ENCODE measurements at places on chromosomes 1 and 21.
A peak's percentile ranks its signal among the peaks of the same experiment; 100 is the strongest.

DNA sequence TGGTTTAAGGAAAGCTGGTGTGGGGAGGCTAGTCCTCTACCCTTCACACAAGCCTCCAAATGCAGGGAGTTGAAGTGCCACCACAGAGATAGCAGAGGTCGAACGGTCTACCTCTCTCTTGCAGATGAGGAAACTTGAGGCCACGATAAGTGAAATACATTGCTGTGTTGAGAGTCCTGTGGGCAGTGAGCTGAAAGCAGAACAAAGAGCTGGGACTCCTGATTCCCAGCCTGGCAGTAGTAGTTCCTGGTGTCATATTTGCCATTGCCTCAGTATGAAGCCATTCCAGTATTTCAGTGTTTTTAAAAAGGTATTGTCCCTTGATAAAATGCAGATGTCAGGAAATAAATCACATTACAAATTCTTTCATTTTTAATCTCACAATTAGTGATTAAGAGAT, 28.6 kb downstream of the AK4 start:
- DNase-seq, result no peak

- DNase-seq, result peak; percentile 21
These were observed 67.5 kb upstream of the PRDX6 start for GRCh38 chr1:173409613-173410012.

GRCh38 chr21:35099310-35099709, 50.2 kb upstream of the RUNX1 start:
- DNase-seq, result no peak

DNA sequence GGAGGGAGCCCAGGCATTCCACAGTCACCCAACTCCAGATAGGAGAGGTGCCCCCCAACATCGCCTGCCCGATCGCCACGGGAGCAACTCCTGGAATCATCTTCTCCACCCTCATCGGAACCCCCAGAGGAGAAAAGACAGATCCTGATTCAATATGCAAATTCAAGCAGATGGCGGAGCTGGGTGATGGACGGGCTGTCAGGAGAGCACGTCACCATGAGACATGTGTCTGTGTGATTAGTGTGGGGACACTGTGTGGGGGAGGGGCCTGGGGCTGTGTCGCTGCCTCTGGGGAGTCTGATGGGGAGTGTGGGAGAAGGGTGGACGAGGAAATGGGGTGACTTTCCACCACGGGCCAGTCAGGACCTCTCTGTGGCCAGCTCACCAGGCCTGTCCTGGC, 90.2 kb upstream of the CSF3R start:
- DNase-seq, result no peak

GRCh38 chr1:107483949-107484348, 343.1 kb downstream of the NTNG1 start:
- DNase-seq, result no peak

DNA sequence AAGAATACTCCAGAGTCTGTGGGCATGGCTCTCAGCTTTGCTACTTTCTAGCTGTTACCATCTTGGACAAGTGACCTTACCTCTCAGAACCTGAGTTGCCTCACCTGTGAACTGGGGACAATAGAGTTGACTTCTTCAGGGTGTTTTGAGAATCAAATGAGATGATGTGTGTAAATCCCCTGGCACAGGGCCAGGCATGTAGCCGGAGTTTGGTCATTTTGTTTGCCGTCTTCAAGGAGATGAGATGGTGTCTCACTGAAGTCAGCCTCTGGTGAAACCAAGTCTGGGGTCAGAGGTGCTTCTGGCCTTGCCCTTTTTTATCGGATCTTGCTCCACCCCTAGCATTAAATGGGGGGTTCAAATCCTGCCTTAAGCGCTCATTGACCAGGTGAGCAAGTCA, 149.2 kb upstream of the TMEM51 start:
- DNase-seq, result no peak

GRCh38 chr21:38997051-38997842, 186.0 kb downstream of the PSMG1 start:
- no peak for DNase-seq

- no peak for DNase-seq
These were observed 29.7 kb downstream of the MRPL39 start for GRCh38 chr21:25577424-25578055.

DNA sequence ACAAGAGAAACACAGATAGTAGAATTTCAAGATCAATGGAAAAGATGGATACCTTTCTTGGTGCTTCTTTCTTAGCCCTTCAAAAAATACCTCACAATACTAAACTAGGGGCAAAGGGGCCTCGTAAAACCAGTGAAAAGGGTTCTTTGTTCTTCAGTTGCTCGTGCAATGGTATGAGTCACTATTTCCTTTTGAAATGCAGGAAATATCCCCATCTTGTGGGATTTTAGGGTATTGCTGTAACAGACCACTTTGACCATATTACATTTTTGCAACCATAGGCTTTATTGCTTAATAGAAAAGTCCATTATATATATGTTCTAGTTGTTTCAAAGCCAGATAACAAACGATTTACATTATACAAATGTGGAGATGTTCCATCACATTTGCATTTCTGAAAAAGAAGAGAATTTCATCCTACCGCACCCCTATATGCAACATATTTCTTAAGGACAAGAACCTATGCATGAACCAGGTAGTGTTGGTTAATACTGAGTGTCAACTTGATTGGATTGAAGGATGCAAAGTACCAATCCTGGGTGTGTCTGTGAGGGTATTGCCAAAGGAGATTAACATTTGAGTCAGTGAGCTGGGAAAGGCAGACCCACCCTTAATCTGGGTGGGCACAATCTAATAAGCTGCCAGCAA, 88.6 kb upstream of the PKN2 start:
- peak; percentile 37 for DNase-seq

- no peak for DNase-seq
These were observed 161.6 kb downstream of the LRRC40 start for GRCh38 chr1:70043804-70044203.

DNA sequence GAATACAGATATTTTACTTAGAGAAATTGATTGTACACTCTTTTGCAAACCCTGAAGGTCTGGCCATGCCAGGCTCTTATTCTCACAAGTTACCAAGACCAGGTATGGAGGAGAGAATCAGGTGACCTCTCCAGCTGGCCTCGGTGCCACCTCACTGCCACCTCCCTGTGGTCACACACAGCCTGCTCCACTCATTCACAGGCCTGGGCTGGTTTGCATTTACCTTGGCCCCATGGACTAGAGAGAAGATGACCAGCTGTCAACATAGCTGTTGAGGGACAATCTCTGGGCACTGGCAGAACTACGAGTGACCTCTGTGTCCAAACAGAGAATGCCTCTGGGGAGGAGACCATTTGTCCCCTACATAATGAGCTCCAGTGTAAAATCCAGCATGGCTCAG, 291.2 kb upstream of the RUNX1 start:
- DNase-seq, result no peak

DNA sequence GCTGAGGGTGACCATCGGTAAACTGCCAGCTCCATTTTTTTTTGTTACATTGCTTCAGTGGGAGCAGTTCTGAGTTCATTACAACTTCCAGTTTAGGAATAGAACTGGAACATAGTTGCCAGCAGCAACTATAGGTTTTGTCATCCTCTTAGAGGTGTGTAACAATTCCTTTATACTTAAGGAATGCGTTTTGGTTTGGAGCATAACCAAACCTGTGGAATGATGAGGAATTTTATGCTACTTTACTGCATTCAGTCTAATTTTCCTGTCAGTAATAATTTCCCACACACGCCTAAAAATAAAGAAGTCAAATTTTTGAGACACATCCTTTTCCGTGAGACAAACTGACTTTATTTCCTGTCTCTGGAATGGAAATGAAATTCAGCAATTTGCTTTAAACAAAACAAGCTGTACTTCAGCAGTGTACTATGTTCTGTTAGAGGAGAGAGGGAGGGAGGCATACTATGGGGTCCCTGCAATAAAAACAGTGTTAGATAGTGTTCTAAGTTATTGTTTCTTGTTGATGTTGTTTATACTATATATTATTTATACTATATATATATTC, 4.8 kb upstream of the AMPD1 start:
- DNase-seq, result no peak

- no peak for DNase-seq
These were observed 43.1 kb downstream of the RASSF5 start for GRCh38 chr1:206550446-206550845.

GRCh38 chr1:181482521-181483284, 614 bp upstream of the CACNA1E start:
- no peak for DNase-seq

- no peak for DNase-seq
These were observed 147.6 kb downstream of the ADSS2 start for GRCh38 chr1:244304156-244304555.

GRCh38 chr1:18951818-18952391, 4.6 kb downstream of the IFFO2 start:
- DNase-seq, result peak; percentile 64

GRCh38 chr1:7298749-7299151, 472.3 kb upstream of the VAMP3 start:
- no peak for DNase-seq

GRCh38 chr21:15645830-15646229, 84.0 kb upstream of the USP25 start:
- no peak for DNase-seq

GRCh38 chr1:157963713-157964112, 29.7 kb upstream of the KIRREL1 start:
- no peak for DNase-seq

- DNase-seq, result no peak
These were observed 3.1 kb upstream of the RGS13 start for GRCh38 chr1:192632641-192633532.

GRCh38 chr1:40450495-40451237, 390 bp downstream of the ZFP69B start:
- no peak for DNase-seq

- no peak for DNase-seq
These were observed 19.7 kb upstream of the RNU1-4 start for GRCh38 chr1:16720351-16721223.

DNA sequence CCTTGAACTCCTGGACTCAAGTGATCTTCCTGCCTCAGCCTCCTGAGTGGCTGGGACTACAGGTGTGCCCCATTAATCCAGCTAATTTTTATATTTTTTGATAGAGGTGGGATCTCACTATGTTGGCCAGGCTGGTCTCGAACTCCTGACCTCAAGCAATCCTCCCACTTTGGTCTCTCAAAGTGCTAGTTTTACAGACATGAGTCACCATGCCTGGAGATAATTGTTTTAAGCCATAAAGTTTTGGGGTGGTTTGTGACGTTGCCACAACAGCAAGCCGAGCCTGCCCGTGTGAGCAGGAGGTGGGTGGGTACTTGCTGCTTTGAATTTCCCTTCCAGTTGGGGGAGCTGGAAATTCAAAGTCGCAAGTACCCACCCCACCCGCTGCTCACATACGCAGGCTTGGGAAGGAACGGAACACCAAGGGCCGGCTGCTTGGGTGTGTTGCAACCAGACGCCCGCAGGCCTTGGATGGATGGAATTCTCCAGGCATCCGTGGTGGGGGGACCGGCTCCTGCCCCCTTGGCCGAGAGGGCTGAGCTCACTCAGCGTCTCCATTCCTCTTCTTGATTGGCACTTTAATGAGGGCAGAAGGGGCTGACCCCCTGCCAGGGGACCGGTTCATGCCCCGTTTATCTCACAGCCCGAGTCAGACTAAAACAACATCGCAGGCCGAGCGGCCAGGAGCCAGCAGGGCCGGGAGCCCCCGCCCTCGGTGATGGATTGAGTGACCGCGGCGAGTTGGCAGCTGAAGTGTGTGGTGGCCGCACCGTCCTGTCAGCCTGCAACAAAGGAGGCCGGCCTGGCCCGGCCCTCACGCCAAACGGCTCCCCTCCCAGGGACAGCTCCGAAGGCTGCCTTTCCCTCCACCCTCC, 78.1 kb downstream of the DHRS3 start:
- DNase-seq, result no peak

GRCh38 chr1:58064166-58064565, 482.4 kb downstream of the OMA1 start:
- no peak for DNase-seq

GRCh38 chr1:184866991-184867788, 107.1 kb downstream of the NIBAN1 start:
- peak; percentile 77 for DNase-seq

DNA sequence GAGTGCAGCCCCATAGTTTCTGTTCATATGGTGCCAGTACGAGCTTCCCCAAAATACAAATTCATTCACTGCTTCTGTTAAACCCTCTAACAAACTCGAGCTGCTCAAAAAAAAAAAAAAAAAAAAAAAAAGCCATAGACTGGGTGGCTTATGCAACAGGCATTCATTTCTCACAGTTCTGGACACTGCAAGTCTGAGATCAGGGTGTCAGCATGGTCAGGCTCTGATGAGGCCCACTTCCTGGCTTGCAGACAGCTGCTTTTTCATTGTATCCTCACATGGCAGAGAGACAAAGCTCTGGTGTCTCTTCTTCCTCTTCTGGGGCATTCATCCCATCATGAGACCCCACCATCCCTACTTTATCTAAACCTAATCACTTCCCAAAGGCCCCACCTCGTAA, 121.6 kb downstream of the PTBP2 start:
- no peak for DNase-seq

DNA sequence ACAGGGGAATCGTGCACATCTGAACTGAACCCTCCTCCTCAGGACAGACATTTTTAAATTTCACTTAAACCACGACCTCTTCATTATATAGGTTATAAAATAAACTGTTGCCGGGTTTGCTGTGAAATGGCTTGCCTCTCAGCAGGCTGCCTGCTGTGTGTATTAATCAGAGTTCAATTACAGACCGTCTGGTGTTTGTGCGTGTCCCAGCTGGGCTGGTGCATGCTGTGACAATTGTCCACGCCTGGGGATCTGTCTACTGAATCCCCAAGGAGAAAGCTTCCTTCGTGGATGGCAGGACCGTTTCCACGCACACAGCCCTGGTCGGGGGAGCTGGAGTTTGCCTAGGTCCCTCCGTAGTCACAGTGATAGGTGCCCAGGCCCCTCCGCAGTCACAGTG, 13.4 kb upstream of the AGPAT3 start:
- no peak for DNase-seq

DNA sequence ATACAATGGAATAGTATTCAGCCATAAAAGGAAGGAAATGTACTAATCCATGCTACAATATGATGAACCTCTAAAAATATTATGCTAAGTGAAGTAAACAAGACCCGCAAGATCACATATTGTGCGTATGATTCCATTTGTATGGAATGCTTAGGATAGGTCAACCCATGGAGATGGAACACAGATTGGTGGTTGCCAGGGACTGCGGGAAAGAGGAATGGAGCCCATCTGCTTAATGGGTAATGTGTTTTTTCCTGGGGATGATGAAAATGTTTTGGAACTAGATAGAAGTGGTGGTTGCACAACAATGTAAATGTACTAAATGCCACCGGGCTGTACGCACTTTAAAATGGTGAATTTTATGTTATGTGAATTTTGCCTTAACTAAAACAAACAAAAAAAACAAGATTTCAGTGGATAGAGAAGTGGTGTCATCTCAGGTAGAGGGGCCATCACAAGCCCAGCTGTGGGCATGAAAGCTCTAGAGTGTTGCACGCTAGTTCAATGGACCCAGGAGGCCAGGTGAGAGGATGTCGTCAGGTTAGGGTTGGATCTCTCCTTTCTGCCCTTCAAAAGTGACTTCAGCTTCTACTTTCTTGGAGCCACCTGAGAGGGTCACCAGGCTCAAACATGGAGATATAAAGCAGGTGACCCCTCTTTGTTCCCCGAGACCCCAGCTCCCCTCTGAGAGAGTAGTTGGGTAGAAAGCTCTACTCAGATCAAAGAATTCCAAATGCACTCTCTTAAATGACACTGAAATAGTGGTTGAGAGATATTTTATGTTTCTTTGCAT, 2.5 kb downstream of the C1orf115 start:
- DNase-seq, result no peak

GRCh38 chr21:38937286-38937790, 131.6 kb downstream of the ETS2 start:
- DNase-seq, result no peak

- no peak for DNase-seq
These were observed 6.5 kb downstream of the NOC2L start for GRCh38 chr1:952603-953002.

- no peak for DNase-seq
These were observed 101.4 kb downstream of the TSEN15 start for GRCh38 chr1:184152974-184153373.
